NCI-H187 (cell line): ENCODE measurements at places on chromosomes 13 and 19.

DNA sequence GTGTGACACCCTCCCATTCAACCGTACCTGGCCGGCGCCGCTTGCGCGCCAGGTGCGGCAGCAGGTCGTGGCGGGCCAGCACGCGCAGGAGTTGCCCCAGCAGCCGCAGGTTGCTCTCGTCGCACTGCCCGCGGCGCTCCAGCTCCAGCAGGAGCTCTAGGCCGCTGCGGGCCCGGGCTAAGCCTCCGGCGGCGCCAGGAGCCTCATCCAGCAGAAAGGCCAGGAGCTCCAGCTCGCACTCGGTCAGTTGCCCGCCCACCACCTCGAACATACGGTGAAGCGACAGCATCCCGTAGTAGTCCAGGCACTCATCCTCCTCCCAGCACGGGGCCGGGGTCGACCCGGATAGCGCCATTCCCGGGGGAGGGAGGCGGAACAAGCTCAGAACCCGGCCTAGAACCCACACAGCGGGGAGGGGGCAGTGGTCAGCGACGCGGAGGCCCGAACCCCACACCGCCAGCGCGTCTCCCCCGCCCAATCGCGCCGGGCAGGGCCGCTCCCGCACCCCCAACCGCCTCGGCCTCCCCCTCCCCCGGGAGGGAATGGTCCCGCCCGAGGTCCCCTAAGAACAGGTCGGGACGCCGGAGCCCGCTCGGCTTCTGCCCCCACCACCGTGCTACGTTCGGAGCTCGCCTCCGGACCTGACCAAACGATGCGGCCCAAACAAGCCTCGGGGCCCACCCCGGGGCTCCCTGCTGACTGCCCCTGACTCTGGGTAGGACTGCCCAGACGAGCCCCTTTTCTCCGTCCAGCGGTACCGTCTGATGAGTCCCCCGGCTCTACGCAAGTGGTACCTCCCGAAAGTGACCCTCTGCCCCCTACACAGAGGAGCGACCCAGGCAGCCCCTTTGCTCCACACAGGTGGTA lies 591 bp downstream of the DEDD2 start:
- no peak for DNase-seq

- DNase-seq, result no peak
Measured at GRCh38 chr13:49367640-49368422, 76.0 kb downstream of the CAB39L start.

DNA sequence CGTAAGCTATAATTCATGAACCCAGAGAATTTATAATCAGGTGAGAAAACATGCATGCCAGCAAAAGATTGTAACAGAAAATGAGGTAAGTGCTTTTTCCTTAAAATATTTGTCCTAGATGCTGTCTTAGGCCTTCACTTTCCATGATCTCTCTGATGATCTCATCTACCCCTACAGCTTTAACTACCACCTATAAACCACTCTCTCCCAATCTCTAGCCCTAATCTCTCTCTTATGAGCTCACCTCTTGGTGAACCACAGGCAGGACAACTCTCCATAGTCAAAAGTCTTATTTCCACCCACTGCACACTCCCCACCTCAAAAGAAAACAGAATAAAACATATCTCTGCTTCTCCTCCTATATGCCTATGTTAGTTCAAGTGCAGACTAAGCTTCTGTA lies 137.1 kb downstream of the SLC7A1 start:
- no peak for DNase-seq

- DNase-seq, result no peak
Measured at GRCh38 chr19:2361246-2362045, 1.4 kb downstream of the TMPRSS9 start.

GRCh38 chr19:41847351-41848105 lies 2.7 kb downstream of the DMRTC2 start:
- DNase-seq, result no peak

GRCh38 chr13:110498765-110499164 lies 62.8 kb downstream of the RAB20 start:
- no peak for DNase-seq

- no peak for DNase-seq
Measured at GRCh38 chr19:49125025-49125731, 5.8 kb downstream of the PPFIA3 start.

DNA sequence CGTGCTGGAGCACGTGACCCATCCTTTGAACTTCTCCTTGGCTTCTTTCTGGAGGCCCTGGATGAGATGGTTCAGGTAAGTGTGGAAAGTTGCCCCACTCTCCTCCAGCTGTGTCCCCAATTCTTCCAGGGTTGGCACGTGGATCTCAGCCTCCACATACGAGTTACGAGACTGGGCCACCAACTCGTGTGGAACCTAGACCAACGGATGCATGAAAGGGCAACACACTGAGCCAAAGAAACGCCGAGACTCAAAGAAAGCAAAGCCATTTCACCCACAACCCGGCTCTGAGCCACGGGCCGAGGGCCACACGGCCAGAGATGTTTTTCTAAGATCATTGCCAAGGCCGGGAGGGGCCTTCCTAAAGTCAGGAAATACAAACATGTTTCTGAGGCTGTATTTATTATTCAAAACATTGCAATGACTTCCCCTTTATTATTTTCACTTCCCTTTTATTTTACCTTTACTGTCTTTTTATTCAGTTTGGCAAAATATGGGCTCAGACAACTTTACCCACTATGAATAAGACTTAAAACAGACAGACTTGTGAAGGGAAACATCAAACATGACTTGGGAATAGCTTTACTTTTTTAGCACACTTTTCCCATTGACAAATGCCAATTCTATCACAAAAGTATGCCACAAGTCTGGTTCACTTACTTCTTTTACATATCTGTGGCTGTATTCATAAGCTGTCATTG lies 94.6 kb downstream of the KL start:
- DNase-seq, result no peak

DNA sequence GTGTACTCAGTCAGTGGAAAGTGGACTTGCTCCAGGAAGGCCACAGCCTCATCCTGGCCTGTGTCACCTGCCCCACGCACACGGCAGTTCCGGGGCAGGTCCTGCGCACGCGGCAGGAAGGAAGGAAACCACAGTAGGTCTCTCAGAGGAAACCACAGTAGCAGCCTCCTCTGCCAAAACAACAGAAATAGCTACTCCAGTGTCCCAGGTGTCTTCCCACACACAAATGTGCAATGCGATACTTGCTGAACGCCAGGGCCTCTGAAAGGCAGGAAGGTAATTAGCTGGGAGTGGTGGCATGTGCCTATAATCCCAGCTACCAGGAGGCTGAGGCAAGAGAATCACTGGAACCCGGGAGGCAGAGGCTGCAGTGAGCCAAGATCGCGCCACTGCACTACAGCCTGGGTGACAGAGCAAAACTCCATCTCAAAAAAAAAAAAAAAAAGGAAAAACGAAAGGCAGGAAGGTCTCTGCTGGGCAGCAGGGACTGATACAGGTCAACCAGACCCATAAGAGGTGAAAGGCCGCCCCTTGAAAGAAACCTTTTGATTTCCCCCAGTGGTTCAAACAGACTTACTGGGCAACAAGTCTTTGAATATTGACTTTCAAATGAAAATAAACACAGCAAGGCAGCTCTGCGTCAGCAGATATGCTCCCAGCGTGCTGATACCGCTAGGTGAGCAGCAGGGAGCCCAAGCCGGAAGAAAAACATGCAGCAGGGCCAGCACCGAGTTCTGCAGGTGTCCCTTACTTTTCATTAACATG lies 49.5 kb downstream of the CRYL1 start:
- no peak for DNase-seq
